ENCODE measurements at places on chromosomes 3 and 15.

- DNase-seq: no peak
Measured at GRCh38 chr3:40333416-40333815, 23.9 kb downstream of the EIF1B start.

GRCh38 chr3:79910337-79910736 lies 142.5 kb upstream of the ROBO1 start:
- no peak for DNase-seq

DNA sequence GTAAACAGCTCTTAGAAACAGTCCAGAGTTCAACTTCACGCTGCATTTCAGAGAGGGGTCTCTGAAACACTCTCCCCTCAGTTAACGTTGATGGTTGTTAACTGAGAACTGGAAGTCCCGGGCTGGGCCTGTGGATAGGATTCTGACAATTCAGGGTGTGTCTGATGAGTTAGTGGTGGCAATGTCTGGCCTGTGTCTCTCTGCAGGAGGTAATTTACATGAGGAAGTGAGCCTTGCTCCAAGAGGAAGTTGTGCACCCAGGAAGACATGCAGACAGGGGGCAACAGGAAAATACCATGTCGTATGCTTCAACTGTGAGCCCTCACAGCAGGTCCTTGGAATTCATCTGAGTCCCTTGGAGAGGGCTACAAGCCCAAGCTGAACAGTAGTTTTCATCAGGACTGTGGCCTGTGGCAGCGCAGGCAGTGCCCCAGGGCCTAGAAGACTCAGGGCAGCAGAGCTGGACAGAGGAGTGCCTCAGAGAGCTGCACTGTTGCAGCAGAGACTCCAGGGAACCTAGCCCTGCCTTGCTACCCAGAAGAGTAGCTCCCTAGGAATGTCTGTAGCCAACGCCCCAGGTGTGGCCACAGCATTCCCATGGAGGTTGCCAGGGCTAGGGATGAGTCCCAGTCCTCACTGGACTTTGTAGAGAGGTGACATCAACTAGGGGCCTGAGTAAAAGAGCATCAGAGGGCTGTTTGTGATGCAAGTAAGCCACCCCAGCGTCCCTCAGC lies 104.6 kb upstream of the SELENOK start:
- DNase-seq: no peak

DNA sequence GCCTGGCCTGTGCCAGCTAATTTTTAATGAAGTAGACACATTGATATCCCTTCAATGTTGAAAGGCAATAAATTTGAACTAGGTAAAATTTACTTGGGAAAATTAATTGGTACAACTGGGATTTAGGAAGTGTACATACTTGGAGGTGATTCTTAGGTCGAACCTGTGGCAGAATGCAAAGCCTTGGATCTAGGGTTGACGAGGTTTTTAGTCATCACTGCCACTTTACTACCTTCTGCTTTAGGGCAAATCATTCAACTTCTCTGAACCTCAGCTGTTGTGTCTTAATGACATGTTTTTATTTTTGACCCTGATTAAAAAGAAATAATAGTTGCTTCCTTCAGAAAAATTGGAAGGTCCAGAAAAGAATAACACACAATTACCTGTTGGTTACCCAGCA lies 2.5 kb downstream of the APPL1 start:
- no peak for DNase-seq

DNA sequence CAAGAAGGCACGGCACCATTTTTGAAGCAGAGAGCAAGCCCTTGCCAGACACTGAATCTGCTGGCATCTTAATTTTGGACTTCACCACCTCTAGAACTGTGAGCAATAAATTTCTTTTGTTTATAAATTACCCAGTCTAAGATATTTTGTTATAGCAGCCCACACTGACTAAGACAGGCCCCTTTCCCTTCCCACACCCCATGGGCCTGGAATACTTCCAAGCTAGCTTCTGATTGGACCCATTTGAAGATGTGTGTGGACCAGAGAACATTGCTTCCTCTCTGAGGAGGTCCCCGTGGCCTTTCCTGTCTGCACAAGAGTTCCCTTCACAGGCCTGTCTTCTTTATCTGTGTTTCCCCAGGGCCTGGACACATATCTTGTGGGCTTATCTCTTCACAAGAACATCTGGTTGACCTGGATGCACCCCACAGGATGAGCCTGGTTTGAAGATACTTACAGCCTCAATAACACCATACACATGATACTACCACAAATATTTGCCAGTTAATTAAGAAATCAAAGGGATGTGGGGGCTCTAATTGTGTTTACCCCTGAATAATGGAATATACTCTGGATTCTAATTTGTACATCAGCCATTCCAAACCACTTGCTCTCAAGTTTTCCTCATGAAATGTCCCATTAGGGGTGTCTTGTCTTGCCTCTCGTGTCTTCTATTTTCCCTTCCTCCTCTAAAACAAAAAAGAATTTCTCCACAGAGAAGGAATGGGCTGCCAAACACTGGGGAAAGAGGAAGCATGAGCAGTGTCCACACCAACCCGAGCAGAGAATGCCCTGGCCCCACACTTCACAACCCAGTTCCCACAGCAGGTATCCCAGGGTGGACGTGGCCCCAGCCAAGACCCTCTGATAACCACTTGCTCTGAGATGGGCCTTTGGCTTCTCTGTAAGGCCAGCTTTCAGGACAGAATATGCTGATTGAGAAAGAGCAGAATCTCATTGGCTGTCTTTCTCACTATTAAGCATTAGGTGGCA lies 42.5 kb downstream of the GLB1 start:
- DNase-seq: no peak

GRCh38 chr3:172054115-172054764 lies 14.9 kb downstream of the FNDC3B start:
- no peak for DNase-seq

GRCh38 chr3:146503461-146504202 lies 34.3 kb upstream of the PLSCR2 start:
- no peak for DNase-seq

DNA sequence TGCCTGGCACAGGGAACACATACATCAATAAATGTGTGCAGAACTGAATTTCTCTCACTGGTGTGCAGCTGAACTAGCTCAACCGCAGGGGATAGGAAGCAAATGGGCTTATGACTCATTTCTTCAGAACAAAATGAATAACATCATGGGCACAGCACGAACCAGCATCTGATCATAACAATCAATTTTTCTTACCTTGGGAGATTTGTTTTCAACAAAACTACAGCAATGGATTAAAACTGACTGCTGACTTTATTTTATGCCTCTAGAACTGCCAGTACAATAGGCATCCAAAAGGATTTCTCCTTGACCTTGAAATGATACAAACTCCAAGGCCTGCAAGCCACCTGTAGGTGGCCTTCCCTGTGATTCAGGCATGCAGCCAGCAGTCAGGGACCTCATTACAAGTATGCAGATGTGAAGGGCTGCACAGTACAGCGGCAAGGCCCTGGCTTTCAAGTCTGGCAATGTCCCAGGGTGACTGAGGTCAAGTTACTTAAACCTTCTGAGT lies 26.1 kb downstream of the TAMM41 start:
- peak; percentile 18 for DNase-seq

GRCh38 chr15:71332431-71333004 lies 217.2 kb downstream of the THSD4 start:
- DNase-seq: no peak

GRCh38 chr3:87426918-87427317 lies 150.5 kb upstream of the POU1F1 start:
- no peak for DNase-seq

DNA sequence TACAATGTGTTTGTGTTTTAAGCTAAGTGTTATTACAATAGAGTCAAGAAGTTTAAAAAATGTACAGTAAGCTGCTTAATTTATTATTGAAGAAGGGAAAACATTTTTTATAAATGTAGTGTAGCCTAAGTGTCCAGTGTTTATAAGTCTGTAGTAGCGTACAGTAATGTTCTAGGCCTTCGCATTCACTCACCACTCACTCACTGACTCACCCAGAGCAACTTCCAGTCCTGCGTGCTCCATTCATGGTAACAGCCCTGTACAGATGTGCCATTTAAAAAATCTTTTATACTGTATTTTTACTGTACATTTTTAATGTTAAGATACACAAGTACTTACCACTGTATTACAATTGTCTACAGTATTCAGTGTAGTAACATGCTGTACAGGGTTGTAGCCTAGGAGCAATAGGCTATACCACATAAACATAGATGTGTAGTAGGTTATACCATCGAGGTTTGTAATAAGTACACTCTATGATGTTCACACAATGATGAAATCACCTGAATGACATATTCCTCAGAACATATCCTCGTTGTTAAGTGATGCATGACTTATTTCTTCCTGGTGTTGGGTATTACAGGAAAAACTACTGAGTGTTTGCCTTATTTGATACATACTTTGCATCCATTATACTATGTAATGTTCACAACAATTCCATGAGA lies 156.6 kb upstream of the NUDT16 start:
- no peak for DNase-seq

DNA sequence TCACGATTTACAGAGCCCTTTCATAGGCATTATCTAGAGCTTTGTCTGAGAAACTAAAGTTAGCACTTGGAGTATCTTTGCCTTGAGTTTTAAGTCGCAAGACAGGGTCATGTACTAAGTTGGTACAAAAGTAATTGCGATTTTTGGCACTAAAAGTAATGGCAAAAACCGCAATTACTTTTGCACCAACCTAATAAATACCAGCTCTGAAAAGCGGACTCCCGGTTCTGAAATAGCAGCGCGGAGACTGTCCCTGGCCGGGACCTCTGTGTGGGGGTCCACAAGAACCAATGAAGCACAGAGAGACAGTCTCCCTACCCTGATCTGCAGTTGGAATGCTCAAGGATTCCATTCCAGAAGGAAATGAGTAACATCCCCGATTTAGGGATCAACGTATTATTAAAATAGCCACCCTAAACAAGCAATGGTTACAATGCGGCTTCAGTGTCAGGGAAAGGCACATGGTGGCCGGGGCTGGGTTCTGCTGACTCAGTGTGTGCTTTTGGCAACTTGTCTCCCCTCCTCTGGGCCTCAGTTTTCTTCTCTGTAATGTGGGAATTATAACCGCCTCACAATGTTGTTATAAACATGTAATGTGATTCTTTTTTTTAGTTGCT lies 150.3 kb upstream of the MCTP2 start:
- no peak for DNase-seq

DNA sequence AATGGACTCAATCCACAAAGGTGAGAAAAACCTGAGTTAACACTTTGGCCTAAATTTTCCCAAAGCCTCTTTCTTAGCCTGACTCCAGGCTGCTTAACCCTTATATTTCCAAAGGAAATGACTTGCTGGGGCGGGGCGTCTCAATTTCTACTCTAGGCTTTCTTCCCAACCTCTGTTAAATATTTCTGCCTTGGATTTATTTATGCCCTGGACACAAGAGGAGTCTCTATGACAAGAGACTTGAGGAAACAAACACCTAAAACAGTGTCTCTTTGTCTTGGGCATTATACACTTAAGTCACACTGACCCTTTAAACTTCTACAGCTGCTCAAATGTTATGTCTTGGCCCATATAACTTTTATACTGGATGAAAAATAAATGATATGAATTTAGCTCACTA lies 28.3 kb upstream of the AP4E1 start:
- DNase-seq: no peak

GRCh38 chr3:100954990-100955389 lies 38.2 kb downstream of the ABI3BP start:
- no peak for DNase-seq

DNA sequence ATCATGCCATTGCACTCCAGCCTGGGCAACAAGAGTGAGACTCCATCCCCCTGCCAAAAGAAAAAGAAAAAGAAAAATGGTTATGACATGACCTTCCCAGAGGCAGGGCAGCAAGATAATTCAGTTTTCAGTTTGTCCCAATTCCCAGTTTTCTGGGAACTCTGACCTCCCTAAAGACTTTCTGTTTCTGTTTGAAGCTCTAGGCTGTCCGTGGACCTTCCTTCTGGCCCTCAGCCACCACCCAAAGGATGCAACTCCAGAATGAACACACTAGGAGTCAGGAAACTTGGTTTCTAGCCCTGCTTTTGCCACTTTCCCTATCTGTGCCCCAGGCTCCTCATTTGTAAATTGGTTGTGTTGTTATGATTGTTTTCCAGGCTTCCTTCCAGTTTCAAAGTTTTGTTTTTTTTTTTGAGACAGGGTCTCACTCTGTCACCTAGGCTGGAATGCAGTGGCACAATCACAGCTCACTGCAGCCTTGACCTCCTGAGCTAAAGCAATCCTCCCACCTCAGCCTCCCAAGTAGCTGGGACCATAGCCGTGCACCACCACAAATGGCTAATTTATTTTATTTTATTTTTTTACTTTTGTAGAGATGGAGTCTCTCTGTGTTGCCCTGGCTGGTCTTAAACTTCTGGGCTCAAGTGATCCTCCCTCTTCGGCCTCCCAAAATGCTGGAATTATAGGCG lies 68.6 kb downstream of the CDC25A start:
- DNase-seq: no peak

- DNase-seq: no peak
Measured at GRCh38 chr15:54083501-54083900, 105.3 kb downstream of the UNC13C start.
